Stimulated activated CD8-positive, alpha-beta memory T cell treated with anti-CD3 and anti-CD28 coated beads, Interleukin-4, amount 100 ng/mL, for 1 hour (primary cell): ENCODE measurements at places on chromosomes 11 and 22.

DNA sequence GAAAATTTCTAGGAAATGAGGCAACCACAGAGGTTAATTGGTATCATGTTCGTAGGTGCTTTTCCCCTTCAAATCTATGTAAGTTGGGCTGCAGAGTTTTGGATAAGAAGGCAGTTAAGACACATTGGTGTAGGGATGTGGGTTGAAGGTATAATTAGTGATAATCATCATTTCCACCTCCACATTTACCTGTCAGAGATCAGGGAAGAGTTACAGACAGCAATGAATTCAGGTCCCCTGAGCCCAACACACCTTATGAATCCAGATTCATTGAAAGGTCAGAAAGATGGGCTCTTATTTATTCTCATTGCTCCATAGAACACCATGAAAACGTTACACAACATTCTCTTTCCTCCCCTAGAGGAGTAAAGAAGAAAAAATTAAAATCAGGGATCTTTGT, 308.7 kb downstream of the C11orf87 start:
- DNase-seq, result no peak

DNA sequence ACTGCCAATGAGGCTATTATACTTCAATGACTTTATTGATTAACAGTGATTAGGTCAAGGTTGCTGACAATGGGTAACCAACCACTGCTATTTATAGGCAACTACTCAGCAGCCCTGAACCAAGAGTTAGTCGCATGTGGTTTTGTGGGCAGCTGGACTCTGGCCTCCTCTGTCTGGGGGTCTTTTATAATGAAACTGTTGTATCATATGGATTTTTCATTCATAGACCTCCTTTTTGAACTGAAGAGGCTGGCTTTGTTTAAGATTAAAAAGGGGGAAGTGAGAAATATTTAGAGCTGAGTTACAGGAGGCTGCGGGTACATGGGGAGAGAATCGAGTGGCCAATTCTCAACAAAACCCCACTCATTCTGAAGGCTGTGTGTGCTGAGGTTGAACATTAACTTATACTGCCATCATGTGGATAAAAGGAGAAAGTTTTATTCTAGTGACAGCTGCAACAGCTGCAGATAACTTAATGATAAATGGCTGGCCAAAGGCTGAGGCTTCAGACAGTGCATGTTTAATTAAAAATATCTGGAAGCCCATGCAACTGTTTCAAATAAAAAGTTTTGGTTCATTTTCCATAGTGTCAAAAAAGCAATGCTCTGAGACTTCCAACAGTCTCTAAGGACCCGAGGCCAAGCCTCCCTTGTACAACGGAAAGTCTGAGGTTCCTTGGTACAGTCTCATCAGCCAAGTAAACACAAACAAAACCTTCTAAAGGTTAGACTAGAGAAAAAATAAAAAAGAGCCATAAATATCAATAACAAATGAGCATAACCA, 682.6 kb downstream of the KCNA4 start:
- no peak for DNase-seq

DNA sequence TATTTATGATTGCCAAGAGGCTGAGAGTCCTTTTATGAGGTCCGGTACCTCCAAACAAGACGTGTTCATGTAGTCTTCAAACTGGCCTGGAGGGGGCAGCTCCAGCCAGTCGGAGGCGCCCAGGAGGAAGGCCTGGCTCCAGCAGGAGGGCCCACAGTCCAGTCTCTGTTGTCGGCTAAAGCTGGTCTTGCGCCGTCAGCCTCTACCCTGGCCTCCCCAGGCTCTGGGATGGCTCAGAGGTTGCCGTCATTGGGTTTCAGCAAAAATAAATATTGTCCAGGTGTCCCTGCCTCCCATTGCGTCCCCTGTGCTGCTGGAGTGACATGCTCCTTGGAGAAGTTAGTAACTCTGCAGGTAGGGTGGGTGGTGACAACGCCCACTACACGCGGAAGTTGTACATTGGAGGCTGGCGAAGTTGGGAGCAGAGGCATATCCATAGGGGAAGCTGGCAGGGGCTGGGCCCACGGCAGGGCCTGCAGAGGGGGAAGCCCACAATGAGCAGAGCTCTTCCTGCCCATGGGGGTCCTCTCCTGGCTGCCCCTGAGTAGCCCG, 1.0 kb upstream of the SLC25A1 start:
- no peak for DNase-seq

DNA sequence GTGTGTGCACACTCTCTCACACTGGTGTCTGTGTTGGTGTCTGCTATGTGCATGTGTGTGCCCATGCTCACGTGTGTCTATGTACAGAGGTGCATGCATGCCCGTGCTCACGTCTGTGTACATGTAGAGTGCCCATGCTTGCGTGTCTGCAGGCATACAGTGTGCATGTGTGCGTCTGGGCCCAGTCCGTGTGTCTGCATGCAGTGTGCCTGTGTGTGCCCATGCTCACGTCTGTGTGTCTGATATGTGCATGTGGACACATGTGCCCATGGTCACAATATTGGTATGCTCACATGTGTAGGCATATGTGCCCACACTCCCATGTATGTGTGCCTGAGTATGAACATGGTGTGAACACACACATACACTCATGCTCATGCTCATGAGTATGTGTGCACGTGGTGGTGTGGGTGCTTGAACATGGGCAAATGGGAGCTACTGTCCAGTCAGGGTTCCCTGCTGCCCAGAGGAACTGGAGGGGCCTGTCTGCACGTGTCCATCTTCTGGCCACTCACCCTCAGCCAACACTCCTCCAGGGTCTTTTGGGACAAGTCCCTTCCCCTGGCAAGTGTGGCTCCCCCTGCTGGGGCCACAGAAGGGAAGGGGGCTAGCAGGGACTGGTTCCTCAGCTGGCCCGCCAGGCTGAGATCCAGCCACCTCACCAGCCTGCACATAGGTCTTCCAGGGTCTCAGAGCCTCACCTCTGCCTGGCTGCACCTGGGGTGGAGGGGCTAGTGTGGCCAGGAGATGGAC, 7.3 kb upstream of the TBX1 start:
- no peak for DNase-seq

- no peak for DNase-seq
Observed at GRCh38 chr22:32661737-32662586, 139.5 kb upstream of the TIMP3 start.

DNA sequence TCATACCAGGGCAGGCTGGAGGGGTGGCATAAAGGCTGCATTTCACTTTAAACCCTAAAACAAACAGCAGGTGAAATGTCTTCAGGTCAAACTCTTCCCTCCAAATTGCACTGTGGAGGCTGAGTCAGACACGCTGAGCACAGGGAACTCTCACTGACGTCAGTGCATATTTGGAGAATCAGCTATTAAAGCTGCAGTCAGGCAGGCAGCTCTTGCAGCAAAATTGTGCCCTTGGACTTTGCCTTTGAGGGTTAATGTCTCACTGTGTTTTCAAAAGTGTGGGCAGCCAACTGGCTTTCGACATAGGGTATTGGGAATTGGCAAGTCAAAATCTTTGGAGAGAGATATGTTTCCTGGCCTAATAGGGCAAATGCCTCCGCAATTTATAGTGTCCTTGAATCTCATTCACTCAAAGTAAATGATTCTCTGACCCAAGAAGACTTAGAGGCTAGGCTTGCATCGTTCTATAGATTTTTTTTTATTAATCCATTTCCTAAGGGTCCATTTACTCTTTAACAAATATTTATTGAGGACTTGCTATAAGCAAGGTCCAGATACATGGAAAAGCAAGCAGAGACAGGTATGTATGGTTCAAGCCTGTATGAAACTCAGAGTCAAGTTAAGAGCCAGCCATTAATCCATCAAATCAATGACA, 27.7 kb upstream of the SMCO4 start:
- DNase-seq, result no peak

DNA sequence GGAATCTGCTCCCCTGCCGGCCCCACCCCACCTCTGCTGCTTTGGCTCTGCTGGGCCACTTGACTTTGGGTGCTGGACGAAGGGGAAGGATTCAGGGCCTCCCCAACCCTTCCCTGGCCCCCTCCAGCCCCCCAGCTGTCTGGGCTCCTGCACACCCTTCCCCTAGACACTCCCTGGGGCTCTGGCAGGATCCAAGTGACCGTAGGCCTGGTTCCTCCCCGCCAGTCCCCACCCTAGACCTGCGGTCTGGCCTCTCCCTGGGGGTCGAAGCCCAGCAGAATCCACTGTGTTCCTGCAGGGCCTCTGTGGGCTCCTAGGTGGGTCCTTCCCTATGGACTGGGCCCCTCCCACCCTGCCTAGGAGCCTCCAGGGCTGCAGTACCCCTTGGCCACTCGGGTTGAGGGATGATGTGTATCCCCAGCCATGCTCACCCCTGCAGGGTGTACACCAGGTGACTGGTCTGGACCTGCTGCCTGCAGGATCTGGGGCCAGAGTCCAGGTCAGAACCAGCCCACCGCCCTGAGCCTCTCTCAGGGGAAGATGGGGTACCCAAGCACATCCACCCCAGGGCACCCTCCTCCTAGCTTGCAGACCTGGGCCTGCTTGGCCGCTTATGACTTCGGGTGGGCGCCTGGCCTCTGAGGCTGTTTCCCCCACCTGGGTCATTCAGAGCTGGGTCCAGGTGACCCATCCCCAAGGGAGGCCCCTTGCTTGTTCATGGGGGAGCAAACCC, 5.6 kb downstream of the PIM3 start:
- DNase-seq, result no peak

GRCh38 chr11:9561279-9561982, 12.0 kb upstream of the WEE1 start:
- DNase-seq, result no peak

DNA sequence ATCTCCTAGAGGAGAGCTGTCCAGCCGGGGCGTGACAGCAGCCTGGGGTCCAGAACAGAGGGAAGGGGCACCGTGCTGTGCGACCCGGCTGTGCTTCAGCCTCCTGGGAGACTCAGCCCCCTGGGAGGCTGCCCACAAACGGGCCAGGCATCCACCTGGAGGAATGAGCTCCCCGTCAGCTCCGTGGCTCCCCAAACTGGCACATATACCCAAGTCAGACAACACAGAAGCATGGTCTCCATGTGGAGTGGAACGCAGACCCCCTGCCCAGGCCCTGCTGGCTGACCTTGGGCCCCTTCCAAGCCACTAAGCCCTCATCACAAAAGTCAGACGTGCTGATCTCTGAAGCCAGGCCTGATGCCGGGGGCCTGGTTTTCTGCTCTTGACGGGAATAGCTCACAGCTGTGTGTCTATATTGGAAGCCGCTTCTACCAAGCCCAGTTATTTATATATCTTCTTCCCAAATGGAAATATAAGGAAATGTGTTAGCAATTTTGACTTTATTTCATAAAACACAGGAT, 91.7 kb downstream of the BRD1 start:
- no peak for DNase-seq

GRCh38 chr11:121091492-121092152, 9.4 kb upstream of the TECTA start:
- no peak for DNase-seq

DNA sequence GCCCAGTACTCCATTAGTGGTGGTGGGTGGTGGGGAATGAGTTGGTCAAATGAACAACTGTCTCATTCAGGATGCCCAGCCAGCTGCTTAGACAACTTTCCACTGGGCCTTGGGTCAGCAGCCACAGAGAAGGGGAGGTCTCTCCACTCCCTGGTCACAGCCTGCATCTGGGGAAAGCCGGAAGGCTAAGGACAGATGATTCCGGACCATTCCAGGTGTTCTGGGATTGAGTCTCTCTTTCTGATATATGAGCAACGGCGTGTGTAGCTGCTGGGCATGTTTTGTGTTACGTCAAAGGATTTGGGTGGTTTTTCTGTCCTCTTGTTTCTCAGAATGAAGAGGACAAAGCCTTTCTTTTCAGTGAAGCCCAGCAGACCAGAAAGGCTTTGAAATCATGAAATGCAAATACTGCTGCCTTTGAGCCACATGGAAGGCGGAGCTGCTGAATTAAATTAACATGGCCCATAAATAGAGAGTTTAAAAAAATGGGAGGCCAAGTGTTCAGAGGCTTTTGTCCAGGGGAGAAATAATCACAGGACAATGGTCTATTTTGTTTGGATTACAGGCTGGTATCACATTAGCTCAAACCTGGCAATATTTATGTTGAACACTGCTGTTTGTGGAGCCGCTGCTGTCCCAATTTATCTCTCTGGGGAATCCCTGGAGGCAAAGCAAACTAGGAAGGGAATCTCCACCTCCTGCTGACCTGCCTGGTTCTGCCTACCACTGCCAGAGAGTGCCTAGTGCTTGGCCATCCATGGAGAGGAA, 234.4 kb upstream of the E2F8 start:
- DNase-seq, result no peak

GRCh38 chr22:48534395-48534958, 1293.2 kb downstream of the BRD1 start:
- no peak for DNase-seq
